PC-9 (cell line): ENCODE measurements at places on chromosomes 12 and 14.

GRCh38 chr12:32896432-32897280 lies at the start of gene PKP2:
Gene PKP2, minus strand, starts transcription at chr12:32896777. Its CDS starts 46 bp downstream, at chr12:32896731.
- peak; percentile 98 for DNase-seq
- H3K36me3 ChIP-seq: no peaks in the 10 kb centered on the region
- peaks cover 66% of the 10 kb centered on the region for H3K4me1 ChIP-seq
- H3K27me3 ChIP-seq: no peaks in the 10 kb centered on the region
- peak within 1 kb of the TSS; percentile 93 for H3K4me3 ChIP-seq

GRCh38 chr12:94792693-94793092 lies 142.3 kb upstream of the TMCC3 start:
- H3K36me3 ChIP-seq: no peaks in the 10 kb centered on the region
- DNase-seq: no peak
- H3K27ac ChIP-seq: no peak overlapping the region
- no peaks in the 10 kb centered on the region for H3K27me3 ChIP-seq

- 0 out of 2 replicates have a peak overlapping the region, but pooled peaks have one; percentile 4 for H3K27ac ChIP-seq
- H3K4me1 ChIP-seq: peaks cover 4% of the 10 kb centered on the region; the same call in 1 of the 2 replicates
- H3K36me3 ChIP-seq: peaks cover 27% of the 10 kb centered on the region
Observed at GRCh38 chr14:71355324-71356201, 448.3 kb downstream of the PCNX1 start.

- peak overlapping the region; percentile 88 for H3K27ac ChIP-seq
- H3K4me1 ChIP-seq: peaks cover 38% of the 10 kb centered on the region
- DNase-seq: peak; percentile 96
- no peaks in the 10 kb centered on the region for H3K36me3 ChIP-seq
- no peaks in the 10 kb centered on the region for H3K27me3 ChIP-seq
Observed at GRCh38 chr14:53850714-53851296, 105.8 kb downstream of the BMP4 start.

DNA sequence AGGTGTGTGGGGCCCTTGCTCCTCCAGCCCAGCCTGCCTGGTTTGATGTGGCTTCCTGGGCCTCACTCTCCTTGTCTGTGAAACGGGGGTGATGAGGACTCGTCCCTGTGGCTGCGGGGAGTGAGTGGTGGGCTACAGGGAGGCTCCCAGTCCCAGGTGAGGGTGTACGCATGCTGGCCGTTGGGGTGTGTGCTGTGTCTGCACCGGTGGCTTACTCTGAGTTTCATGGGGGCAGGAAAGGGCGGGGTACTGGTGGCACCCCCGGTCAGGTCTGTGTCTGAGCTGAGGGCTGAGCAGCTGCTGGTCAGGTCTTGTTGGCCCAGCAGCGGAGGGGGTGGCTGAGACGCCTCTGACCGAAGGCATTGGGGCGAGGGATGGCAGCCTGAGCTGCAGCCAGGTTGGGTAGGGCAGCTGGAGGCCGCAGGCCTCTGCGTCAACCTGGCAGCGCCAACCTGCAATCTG lies 11.2 kb downstream of the ULK1 start:
- H3K4me3 ChIP-seq: no peak overlapping the region
- no peak overlapping the region for H3K27ac ChIP-seq
- H3K27me3 ChIP-seq: no peaks in the 10 kb centered on the region
- DNase-seq: no peak
- H3K36me3 ChIP-seq: 0 out of 2 replicates have a peak, but pooled peaks cover 5% of the 10 kb centered on the region

DNA sequence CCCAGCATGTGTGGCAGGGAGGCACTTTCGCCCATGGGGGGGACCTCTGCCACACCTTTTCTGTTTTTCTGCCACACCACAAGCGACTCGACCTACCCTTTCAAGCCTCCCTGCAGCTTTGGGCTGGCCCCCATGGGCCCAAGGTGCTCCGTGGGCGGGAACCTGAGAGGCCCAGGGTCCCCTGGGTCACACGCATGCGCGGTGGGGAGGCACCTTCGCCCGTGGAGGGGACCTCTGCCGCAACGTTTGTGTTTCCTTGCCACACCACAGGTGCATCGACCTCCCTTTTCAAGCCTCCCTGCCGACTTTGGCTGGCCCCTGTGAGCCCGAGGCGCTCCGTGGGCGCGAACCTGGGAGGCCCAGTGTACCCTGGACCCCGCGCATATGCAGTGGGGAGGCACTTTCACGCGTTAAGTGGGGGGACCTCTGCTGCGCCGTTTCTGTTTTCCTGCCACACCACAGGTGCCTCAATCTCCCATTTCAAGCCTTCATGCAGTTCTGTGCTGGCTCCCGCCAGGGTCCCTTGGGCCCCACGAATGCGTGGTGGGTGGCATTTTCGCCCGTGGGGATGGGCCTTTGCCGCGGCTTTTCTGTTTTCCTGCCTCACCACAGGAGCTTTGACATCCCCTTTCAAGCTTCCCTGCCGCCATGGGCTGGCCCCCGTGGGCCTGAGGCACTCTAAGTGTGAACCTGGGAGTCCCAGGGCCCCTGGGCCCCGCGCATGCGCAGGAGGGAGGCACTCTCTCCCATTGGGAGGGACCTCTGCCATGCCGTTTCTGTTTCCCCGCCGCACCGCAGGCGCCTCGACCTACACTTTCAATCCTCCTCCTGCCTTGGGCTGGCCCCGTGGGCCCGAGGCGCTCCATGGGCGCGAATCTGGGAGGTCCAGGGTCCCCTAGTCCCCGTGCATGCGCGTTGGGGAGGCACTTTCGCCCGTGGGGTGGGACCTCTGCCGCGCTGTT lies 332.2 kb downstream of the ALG10 start:
- DNase-seq: peak; percentile 19
- no peaks in the 10 kb centered on the region for H3K36me3 ChIP-seq
